Activated CD4-positive, CD25-positive, alpha-beta regulatory T cell treated with anti-CD3 and anti-CD28 coated beads, Interleukin-2, amount 50 U/mL, for 72 hours (primary cell): ENCODE measurements at places on chromosomes 2 and 18.

DNA sequence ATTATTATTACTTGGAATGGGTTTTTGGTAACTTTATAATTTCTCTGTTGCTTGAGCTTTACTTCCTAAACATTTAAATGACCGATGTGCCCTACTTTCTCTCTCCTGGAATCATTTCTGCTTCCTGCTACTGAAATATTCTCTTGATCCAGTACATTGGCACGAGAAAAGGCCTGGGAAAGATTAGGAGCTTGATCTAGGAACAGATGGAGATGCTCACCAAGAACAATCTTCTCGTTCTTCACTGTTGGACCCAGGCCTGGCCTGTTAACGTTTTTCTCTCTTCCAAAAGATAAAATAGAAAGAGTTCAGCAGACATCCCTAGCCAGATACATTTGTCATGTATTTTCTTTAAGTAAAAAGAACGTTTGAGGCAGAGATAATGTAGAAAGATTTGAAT, 1356.8 kb upstream of the CRIM1 start:
- no peak for DNase-seq

DNA sequence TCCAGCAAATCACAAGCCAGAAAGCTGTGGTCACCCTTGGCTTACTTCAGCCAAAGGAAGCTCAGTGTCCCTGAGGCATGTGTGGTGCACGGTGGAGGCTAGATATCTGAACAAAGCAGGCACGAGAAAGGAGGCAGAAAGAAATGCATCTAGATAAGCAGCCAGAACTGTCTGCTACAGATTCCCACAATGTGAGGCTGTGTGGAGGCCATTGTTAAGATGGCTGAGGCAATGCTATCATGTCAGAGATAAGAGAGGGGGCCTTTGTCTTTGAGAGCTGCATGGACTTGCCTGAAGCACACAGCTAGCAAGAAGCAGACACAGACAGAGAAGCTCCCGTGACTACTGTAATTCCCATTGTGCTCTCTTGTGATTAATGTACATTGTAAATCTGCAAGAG, 110.5 kb upstream of the LYPD6 start:
- no peak for DNase-seq

DNA sequence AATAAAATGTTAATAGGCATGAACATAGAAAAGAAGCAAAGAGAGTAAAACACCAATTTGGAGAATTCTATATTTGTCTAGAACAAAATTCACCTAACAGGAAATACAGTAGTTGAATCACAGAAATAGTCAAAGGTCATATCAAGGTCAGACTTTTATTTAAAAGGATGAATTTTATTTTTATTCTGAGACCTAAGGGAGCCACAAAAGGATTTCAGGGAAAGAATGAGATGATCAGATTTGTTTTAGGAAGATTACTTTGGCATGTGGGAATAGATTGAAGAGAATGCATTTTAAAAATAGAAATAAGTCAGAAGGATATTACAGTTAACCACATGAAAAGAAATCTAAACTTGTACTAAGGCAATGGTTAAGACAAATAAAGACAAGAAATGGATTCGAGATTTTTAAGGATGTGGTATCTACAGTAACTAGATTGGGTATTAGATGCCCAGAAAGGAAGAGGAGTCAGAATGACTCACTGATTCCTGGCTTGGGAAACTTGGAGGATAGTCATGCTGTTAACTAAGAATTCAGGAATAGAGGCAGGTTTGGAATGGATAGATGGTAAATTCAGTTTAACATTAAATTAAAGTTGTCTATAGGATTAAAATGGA, 56.0 kb downstream of the METTL4 start:
- DNase-seq = no peak

- DNase-seq = no peak
Measured at GRCh38 chr2:26891-27290, 19.4 kb downstream of the FAM110C start.

DNA sequence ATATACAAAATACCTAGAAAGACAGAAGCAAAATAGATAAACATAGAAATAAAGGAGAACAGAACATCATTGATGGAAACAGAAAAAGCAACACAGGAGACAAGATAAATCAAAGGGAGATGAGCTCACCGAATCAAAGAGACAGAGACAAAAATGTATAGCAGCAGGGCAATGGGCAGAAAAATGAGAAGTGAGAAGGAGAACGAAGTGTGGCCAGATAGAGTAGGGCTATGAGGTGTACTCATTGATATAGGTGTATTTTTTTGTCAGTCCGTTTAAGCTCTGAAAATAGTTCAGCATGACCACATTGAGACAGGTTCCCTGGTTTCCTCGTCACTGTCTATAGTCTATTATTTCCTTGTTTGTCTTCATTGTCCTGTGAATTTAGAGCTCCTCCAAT, 55.1 kb downstream of the SP100 start:
- DNase-seq = no peak

GRCh38 chr2:112821142-112821541, 15.4 kb downstream of the IL1B start:
- DNase-seq = peak; percentile 64

DNA sequence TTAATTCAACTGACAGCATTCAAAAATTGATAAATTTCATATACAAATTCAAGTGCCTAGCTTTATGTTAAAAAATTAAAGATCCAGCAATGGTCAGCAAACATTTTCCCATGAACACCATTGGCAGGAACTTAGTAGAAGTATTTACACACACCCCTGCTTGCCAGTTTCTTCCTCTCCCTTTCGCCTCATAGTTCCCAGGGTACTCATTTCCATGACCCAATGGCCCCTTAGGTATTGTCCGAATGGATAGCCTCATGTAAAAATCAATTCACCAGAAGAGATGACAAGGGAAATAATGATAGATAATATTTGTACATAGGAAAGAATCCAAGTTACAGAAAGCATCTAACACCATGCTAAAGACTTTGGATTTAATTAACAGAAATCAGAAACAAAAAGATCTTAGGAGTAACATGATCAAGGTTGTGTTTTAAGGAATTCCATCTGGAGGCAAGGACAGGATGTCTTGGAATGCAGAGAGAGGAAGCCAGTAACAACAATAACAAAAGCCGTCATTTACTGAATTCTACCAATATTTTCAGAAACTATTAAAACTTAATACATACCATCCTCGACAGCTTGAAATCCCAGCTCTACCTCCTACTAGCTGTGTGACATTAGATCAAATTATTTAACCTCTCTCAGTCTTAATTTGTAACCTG, 423.0 kb downstream of the IRS1 start:
- DNase-seq = no peak

GRCh38 chr2:58571181-58571852, 330.2 kb upstream of the FANCL start:
- no peak for DNase-seq

DNA sequence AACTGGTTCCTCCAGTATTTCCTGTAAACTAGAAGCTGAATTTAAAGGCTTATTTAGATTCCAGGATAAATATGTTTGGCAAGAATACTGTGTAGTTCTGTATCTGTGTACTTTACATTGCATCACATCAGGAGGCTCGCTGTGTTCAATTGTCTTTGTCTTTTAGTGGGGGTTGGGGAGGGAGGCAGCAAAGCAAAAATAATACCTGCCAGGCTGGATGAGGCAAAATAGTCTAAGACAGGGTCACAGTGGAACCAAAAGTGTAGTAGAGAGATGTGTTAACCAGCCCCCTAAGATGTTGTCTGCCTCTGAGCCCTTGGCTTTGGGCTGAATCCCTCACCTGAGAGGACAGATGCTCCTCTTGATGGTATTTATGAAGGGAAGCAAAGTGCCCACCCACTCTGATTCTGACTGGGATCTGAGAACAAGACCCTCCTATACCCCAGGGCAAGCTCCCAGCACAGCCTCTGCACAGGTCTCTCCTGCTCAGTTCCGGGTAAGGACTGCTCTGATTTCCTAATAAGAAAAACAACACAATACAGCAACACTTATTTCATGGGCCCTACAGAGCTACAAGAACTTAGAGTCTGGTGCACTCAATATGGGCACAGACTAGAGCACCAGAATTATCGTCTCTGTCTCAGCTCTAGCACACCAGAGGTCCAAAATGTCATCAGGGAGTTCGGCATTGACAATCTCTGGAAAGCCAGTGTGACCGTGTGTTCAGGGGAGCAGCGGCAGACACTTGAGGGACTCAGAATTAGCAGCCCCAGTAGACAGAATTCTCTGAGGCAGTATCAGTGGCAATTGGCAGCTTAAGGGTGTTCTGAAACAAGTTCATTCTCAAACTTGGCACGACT, 7.2 kb upstream of the AFTPH start:
- no peak for DNase-seq

DNA sequence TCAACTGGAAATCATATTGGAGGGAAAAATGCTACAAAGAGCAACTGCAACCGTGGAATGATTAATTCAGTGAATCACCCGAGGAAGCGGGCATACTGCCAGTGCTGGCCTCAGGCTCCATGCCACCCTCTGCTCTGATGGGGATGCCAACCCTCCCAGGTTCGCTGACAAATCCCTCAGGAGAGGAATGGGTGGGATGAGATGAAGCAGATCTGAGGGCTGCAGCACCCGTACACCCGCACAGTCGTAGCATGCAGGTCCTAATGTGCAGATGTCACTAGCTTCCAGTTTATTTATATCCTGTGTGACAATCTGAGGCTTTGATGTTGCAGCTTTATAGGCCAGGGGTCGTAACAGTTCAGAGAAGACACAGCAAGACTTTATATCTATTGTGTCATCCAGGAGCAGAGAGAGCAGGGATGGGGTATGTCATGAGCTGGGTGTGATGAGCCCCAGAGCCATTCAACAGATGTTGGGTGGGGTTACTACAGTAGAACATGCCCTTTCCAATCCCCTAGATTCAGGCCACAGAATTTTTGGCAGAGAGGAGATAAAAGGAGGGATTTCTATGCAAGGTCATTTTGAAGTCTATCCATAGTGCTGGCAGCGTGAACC, 44.6 kb downstream of the DPP4 start:
- no peak for DNase-seq

GRCh38 chr2:57563015-57563414, 483.6 kb upstream of the VRK2 start:
- no peak for DNase-seq

DNA sequence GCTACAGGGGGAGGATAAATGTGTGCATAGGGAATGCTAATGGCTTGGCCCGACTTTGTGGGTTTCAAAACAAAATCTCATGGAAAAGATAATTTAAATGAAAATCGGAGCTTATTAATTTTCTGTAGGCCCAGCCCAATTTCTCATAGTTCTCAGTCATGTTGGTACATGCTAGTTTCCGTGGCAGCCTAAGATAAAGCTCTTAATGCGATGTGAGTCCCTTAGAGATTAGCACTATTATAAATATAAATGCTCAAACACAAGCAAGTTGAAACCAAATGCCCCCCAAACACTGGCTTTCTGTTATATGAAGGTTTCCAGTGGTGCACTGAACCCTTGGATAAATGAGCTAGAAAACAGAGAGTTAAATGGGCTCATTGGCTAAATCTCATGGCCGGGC, 168.0 kb downstream of the BCL2 start:
- no peak for DNase-seq

GRCh38 chr2:223669453-223670225, 67.5 kb upstream of the SCG2 start:
- no peak for DNase-seq

GRCh38 chr2:111654829-111655228, 229.2 kb downstream of the ANAPC1 start:
- DNase-seq = no peak

- no peak for DNase-seq
Measured at GRCh38 chr2:8395718-8396117, 286.1 kb upstream of the ID2 start.

GRCh38 chr2:67895227-67895941, 167.4 kb downstream of the C1D start:
- no peak for DNase-seq

GRCh38 chr2:155442755-155443372, 744.4 kb downstream of the KCNJ3 start:
- no peak for DNase-seq

DNA sequence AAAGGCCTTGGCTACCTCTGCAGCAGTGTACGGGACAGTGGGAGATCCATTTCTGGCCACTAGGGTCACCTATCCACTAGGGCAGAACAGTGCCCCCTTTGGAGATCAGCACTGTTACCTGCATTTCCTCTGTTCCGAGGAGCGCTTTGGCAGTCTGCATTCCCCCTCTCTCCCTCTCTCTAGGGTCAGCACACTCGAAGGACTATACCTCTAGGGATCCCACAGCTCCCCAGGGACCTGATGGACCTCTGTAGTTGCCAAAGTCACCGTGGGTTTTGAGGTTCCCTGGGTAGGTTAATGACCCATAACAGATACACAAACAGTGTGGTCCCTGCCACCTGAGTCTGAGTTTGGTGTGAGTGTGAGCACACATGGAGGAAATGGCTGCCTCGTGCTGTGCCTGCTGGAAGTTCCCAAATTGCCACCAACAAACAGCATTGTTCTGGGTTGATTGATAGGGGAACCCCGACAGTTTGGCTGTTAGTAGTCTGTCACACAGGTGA, 99.8 kb upstream of the VWC2L start:
- no peak for DNase-seq

GRCh38 chr2:162403884-162404283, 60.0 kb downstream of the GCA start:
- DNase-seq = no peak

DNA sequence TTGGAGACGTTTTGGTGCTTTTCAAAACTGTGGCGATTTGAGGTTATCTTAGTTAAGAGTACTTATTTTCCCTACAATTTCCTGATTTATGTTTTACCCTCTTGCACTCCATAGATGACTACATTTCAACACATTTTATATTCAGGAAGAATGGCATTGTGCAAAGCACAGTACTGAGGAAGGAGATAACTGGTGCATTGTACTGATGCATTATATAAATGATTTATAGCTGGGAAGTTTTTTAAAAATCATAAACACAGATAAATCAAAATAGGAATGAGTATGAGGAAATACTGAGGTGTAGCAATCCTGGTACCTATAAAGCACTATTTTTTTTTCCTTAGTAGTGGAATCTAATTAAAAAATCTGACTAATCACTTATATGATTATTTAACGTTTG, 5.6 kb downstream of the REL start:
- DNase-seq = no peak

- DNase-seq = no peak
Measured at GRCh38 chr2:187942876-187943275, 348.8 kb upstream of the GULP1 start.

DNA sequence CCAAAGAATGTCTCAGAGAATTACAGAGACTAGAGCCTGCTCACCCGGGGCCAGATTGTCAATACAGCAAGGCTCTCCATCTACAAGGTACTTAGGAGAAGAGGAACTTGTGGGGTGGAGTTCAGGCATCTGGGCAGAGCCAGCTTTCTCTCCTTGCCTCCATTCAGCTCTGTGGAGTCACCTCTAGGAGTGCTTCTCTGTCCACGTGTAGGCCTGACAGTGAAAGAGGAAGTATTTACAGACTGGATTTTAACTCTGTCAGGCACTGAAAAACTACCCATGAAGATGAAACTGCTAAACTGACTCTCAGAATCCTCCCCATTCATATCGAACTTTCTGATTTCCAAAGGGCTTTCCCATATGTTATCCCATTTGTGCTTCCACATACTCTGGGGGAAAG, 315.6 kb downstream of the SETBP1 start:
- DNase-seq = no peak
